Activated B cell treated with CpG ODN at 0.5 μM for 24 hours (primary cell): ENCODE measurements at places on chromosomes 16 and 17. TPM values are rescaled to one million over a fixed set of nuclear protein-coding genes. Genes with fewer than 3 reads are reported as not detected.

GRCh38 chr17:1755252-1755826, 6.5 kb upstream of the SERPINF1 start:
- DNase-seq, result no peak
- peaks cover 21% of the 10 kb centered on the region for H3K4me1 ChIP-seq
- no peaks in the 10 kb centered on the region for H3K36me3 ChIP-seq
- H3K27ac ChIP-seq, result no peak overlapping the region
- no peak overlapping the region for H3K4me3 ChIP-seq

DNA sequence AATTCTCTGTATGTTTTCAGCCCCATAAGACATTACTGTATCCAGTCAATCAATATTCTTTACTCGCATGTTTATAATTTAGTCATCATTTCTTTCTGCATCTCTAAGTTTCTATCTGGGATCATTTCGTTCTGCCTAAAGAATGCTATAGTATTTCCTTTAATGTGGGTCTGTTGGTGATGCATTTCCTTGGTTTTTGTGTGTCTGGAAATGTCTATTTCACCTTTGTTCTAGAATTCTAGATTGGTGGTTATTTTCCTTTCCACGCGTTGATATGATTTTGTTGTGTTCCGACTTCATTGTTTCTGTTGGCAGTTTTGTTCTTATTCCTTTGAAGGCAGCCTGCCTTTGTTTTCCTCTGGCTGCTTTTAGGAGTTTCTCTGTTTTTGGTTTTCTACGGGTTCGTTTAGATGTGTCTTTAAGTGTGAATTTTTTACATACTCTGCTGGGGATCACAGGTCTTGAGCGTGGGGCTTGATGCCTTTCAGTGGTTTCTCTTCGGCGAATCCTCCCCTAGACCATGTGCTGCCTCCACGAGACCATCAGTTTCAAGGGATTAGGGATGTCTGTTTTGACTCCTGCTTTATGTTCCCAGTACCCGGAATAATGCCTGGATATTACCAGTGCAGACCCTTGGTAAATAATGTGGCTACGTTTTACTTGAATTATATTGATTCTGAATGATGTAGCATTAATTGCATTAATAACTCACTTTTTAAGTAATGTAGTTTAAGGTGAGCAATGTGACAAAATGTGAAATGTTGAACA, 23.5 kb downstream of the POLR3E start:
- H3K27ac ChIP-seq, result no peak overlapping the region
- H3K4me1 ChIP-seq, result no peaks in the 10 kb centered on the region
- H3K4me3 ChIP-seq, result no peak overlapping the region
- no peak for DNase-seq

- DNase-seq, result no peak
- no peak overlapping the region for H3K4me3 ChIP-seq
- no peaks in the 10 kb centered on the region for H3K27me3 ChIP-seq
- H3K36me3 ChIP-seq, result peaks cover 17% of the 10 kb centered on the region
These were observed 42.9 kb downstream of the CPD start for GRCh38 chr17:30421592-30421991.

DNA sequence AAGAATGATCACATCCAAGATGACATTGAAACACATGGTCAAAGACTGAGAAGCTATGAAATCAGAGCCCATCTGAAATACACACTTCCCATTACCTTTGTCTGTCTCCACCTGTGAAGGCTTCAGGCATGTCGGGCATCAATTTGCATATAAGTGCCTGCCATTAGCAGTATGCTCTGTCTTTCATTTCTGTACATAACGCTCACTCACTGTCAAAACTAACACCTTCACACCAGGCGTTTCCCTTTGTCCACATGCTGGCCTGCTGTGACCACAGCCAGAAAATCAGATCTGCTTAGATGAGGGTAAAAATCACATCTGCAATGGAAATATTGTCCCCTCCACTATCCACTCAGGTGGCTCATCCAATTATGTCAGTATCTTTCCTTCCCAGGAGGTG, 524.8 kb downstream of the TOX3 start:
- no peak for DNase-seq
- H3K4me1 ChIP-seq, result no peaks in the 10 kb centered on the region
- H3K4me3 ChIP-seq, result no peak overlapping the region
- no peaks in the 10 kb centered on the region for H3K27me3 ChIP-seq
- no peak overlapping the region for H3K27ac ChIP-seq

GRCh38 chr17:50270435-50271362, 3.6 kb upstream of the TMEM92 start:
- H3K4me1 ChIP-seq, result peaks cover 6% of the 10 kb centered on the region
- H3K27me3 ChIP-seq, result peaks cover 34% of the 10 kb centered on the region
- DNase-seq, result peak; percentile 14
- H3K27ac ChIP-seq, result no peak overlapping the region
- H3K36me3 ChIP-seq, result no peaks in the 10 kb centered on the region

GRCh38 chr17:45785480-45786193, 1.5 kb downstream of the CRHR1 start:
- DNase-seq, result no peak
- H3K27me3 ChIP-seq, result peaks cover 59% of the 10 kb centered on the region
- no peak overlapping the region for H3K4me3 ChIP-seq
- no peaks in the 10 kb centered on the region for H3K36me3 ChIP-seq
- H3K27ac ChIP-seq, result no peak overlapping the region

The ACSM2A gene
- total RNA-seq, result not detected in 2 replicates

The LGALS9B gene
- not detected in 2 replicates for total RNA-seq

The CNTNAP4 gene
- total RNA-seq, result not detected in 2 replicates

The MYH11 gene
- 0.17 and 0.58 TPM in 2 replicates for total RNA-seq

The VWA3A gene
- 0.53 and 0.54 TPM in 2 replicates for total RNA-seq
